ENCODE measurements at places on chromosomes 3 and 15. TPM values are rescaled to one million over a fixed set of nuclear protein-coding genes. Genes with fewer than 3 reads are reported as not detected.

Gene SPSB4
- 1.2 TPM for total RNA-seq

Gene PLSCR5
- total RNA-seq: not detected

Gene OR5K2
- not detected for total RNA-seq

Gene GPD1L
- 84.1 TPM for total RNA-seq

Gene SPESP1
- total RNA-seq: 1.2 TPM

Gene CRABP1
- not detected for total RNA-seq

Gene ZNF660
- total RNA-seq: 5.9 TPM

- no peak for DNase-seq
Observed at GRCh38 chr3:106212665-106213222, 343.9 kb upstream of the CBLB start.

GRCh38 chr15:41849861-41850260 is 11.2 kb downstream of the PLA2G4B start:
- peak; percentile 85 for DNase-seq

DNA sequence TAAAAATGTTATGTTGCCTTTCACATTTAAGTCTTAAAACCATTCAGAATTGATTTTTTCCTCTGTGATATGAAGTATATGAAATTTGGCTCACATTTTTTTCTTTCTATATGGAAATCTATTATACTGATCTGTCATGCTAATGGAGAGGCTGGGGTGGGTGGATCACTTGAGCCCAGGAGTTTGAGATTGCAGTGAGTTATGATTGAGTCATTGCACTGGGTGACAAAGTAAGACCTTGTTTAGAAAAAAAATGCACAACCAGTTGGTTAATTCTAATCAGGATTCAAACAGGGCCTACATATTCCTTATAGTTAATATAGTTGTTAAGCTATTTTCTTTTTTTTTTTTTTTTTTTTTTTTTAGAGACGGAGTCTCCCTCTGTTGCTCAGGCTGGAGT is 230.5 kb downstream of the MFSD1 start:
- DNase-seq: no peak

DNA sequence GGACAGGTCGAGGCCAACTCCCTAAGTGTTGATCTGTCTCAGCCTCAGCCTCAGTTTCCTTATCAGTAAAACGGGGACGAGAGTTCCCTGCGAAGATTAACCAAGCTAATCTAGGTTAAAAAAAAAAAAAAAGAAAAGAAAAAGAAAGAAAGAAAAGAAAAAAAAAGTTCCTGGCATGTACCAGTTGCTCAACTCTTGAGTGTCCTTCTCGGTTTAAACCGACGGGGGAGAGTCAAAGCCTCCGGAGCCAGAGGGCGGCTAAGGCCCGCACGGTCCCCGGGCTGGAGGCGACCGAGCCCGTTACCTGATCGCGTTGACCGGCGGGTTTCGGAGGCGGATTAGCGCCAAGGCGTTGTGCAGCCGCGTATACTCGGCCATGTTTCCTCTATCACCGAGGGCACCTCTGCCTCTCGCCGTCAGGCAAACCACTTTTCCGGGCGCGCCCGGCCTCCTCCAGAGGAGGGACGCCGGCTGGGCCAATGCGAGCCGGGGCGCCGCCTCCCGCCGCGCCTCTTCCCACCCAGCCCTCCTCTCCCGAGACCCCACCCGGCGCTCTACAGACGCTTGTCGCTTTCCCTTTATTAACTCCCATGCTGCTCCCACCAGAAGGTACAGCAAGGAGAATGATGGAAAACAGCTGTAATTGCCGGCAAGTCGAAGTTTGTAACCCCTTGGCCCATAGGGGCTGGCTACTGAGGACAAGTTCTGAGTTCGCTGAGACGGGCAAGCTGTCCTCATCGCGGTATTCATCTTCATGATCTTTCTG is at the start of gene EHHADH:
Gene EHHADH (minus strand): TSS at position 405 of the 766 bp plus-strand sequence. CDS start 27 bp downstream, at position 378.
- peak; percentile 92 for DNase-seq

DNA sequence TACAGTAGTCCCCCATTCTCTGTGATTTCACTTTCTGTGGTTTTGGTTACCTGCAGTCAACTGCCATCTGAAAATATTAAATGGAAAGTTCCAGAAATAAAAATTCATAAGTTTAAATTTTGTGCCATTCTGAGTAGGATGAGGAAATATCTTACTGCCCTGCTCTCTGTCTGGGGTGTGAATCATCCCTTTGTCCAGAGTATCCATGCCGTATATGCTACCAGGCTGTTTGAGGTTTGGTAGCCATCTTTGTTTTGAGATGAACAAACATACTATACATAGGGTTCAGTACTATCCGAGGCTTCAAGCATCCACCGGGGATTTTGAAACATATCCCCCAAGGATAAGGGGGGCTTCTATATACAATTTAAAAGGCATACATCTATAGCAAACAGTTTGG is 16.3 kb upstream of the FEM1B start:
- no peak for DNase-seq

DNA sequence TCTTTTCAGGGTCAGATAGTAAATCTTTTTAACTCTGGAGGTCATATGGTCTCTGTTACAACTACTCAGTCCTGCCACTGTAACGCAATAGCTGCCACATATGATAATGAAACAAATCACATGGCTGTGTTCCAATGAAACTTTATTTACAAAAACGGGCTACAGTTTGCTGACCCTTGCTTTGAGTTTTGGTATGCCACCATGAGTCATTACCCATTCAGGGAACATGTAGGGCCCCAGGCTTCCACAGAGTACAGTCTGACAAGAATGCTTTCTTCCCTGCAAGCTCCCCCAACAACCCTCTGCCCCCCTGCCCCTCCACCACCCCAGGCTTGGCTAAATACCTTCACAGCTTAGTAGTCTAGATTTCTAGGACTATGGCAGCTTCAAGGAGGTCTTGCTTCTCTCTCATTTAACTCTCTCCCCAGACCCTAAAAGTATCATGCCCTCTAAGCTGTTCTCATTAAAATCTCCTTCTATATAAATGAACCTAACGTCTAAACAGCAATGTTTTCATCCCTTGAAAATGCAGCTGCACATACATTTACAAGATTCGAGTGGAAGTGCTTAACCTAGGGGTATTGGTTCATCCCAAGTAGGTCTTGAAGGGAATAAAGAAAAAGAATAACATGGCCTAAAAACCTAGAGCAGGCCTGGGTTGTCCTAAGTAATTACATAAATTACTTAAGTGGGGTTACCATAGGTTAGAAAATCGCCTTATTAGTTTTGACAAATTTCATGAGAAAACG is 117.8 kb upstream of the PRICKLE2 start:
- DNase-seq: no peak

DNA sequence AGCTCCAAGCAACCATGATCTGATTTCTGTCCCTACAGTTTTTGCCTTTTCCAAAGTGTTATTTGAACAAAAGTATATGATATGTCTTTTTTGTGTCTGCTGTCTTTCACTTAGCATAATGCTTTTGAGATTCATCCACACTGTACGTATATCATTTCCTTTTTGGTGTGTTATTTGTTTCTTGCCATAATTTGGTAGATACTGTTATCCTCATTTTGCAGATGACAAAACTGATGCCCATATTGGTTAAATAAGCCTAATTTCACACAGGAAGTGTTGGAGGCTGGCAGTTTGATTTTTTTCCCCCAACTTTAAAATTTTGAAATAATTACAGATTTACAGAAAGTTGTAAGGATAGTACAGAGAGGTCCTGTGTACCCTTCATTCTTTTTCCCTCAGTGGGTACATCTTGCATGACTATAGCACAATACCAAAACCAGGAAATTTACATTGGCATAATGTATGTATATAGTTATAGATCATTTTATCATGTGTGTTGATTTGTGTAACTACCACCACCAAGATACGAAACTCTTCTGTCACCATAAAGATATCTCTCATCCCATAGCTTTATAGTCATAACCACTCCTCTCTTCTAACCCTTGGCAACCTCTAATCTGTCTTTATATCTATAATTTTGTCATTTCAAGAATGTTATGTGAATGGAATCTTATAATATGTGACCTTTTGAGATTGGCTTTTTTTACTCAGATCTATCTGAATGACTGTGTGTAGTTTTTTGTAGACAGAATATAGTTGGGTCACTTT is 55.6 kb downstream of the RASA2 start:
- DNase-seq: no peak

DNA sequence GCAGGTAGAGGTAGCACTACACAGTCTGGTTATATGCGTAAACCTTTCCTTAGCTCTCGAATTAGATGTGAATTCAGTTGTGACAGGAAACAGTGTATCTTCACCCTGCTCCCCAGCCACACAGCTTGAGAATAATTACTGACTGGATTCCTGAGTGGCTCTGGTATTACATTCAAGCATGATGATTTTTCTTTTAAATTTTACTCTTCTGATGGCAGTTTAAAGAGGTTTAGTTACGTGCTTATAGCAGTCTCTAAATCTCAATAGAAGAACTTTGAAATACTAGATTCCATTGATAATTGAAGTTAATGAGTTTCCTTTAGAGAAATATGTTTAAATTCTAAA is 98.8 kb downstream of the FNDC3B start:
- DNase-seq: no peak

GRCh38 chr3:120683671-120684301 is 1.7 kb upstream of the HGD start:
- no peak for DNase-seq

DNA sequence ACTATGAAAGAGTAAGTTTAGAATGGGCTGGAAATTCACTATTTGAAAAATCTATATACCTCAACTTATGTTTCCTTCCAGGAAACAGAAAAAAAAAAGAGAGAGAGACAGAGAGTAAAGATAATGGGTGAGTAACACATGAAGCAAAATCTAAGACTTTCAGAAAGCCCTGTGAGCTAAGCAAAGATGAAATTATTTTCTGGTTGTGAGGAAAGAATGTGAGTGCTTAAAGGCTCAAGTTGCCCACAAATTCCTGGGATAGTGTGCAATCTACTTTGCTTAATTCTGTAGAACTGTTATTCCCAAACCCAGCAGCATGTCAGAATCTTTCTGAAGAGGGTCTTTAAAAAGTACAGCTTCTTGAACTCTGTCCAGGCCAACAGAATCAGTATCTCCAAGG is 337.7 kb upstream of the AGTR1 start:
- no peak for DNase-seq

- no peak for DNase-seq
Observed at GRCh38 chr3:63278171-63279004, at the start of gene SYNPR. SYNPR (plus strand) TSS chr3:63278308.

- no peak for DNase-seq
Observed at GRCh38 chr3:137766041-137766875, 2.1 kb downstream of the SOX14 start.

DNA sequence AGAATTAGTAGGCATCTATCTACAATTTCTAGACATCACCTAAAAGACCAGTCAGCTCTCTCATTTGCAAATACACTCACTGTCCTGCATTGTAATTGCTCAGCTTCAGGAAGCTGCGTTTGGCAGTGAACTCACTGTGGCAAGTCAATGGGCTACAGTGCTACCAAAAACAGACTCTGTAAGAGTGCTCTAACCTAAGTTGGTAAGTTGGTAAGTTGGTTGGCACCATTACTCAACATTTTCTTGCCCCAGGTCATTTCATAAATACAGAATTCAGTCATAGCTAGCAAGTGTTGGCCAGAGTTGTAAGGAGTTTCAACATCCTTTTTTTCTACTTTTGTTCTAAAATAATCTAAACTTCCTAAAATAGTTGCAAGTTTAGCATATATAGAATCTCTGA is 466.3 kb downstream of the NAALADL2 start:
- DNase-seq: no peak

GRCh38 chr3:140760324-140761075 is 82.6 kb downstream of the TRIM42 start:
- no peak for DNase-seq

All from upper lobe of right lung (tissue), 1 donor.